Inflammatory macrophage treated with lipopolysaccharide for 4 hours (primary cell): ENCODE measurements at places on chromosomes 11 and 22.

GRCh38 chr22:23237841-23238240, 57.5 kb downstream of the BCR start:
- DNase-seq, result no peak

- DNase-seq, result no peak
These were observed 427.9 kb downstream of the JRKL start for GRCh38 chr11:96817482-96818399.

DNA sequence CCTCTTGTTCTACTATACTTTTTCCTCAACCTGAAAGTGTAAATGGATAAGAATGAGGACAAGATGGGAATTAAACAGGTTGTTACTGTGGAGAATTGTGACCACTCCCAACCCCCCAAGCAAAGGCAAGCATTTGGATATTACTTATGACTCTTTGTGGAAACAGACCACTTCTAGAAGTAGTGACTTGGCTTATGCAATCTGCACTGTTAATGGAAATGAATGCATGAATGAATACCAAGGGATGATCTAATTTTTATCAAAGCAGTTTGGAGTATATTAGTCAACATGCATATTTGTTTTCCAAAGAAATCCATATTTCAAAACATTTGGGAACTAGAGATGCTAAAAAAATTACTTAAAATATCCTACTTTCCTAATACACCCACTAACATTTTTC, 35.3 kb downstream of the AMOTL1 start:
- DNase-seq, result no peak

- DNase-seq, result no peak
These were observed 539.5 kb downstream of the TBC1D22A start for GRCh38 chr22:47301820-47302475.

DNA sequence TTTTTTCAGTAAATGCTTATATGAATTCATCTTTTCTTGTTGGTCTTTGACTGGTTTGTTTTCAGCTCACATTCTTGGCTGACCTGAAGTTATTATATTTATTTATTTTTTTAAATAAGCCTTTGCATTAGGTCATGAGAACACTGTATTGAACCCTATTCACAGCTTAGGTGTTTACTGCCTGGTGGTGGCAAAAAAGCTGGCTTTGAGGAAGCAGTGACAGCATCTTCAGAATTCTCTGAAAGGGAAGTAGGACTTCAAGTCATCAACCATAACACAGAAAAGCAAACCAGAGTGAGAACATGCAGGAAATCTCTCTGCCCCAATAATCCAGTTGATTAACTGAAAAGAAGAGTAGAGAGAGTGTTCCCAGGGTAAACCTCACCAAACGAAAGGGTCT, 30.3 kb upstream of the MMP13 start:
- DNase-seq, result peak; percentile 14

GRCh38 chr11:47447906-47448305, 1.0 kb downstream of the RAPSN start:
- DNase-seq, result no peak

- DNase-seq, result peak; percentile 45
These were observed 579 bp downstream of the PICALM start for GRCh38 chr11:86068138-86068871.

DNA sequence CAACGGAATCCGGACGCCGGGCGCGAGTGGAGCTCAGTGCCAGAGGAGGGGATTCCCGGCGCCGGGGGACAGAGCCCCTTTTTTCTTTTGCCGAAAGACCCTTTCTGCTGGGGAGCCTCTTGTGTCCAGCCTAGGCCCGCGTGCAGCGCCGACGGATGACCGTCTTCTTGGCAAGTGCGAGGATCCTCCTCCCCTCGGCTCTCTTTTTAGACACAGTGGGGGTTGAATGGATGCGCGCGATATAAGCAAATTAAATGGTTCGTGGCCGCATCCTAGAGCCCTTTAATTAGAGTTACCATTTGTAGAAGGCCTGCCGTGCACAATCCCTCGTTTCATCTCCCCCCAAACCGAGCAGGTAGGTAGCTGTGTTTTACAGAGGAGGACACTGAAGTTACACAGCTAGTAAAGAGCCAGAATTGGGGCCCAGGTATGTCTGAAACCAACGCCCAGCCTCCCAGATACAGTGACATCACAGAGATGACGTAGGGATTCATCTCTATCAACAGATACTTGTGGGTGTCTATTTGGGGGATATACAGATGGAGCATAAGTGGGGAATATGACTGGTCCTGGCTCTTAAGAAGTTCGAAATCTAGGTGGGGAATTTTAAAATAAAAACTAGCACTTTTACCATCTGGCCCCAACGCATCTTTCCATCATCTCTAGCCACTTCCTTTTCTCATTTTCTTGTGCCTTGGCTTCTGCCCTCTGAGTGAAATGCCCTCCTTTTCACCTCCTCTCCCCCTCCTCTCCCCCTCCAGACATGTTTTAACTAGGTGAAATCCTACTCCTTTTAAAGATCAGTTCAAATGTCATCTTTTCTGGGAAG, 875 bp downstream of the TCP11L1 start:
- peak; percentile 7 for DNase-seq

DNA sequence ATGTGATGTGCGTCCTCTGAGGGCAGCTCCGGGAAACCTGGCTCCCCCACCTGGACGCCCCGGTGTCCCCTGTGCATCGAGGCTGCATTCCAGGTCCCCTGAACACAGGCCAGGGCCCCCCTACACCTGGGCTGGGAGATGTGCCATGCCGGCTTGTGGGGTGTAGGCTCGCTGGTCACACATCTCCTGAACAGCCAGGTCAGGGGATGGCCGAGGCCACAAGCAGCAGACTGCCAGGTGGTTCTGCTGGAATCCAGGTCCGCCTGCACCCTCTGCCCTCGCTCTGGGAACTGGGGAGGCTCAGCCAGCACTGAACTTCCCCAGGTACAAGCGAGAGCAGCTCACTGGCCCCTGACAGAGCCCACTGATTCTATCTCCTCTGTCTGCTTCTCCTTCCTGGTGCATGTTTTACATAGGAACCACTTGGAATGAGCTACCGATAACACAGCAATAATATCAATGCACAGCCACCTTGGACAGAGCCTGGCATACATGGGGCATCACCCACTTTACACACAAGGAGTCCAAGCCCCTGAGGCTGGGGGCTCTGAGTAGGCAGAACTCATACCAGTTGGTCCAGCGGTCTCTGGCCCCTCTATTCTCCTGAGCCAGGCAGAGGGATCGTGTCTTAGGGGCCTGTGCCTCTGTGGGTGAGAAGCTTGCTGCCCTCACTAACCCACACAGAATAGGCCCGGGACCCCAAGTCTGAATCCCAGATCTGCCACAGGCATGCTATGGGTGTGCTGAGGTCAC, 46.8 kb downstream of the TBX1 start:
- DNase-seq, result no peak

GRCh38 chr11:102553835-102554282, 23.3 kb upstream of the MMP7 start:
- DNase-seq, result no peak

GRCh38 chr22:41579997-41580355, 9.7 kb downstream of the PMM1 start:
- DNase-seq, result no peak

- no peak for DNase-seq
These were observed 6.5 kb upstream of the ELFN2 start for GRCh38 chr22:37433786-37434185.

DNA sequence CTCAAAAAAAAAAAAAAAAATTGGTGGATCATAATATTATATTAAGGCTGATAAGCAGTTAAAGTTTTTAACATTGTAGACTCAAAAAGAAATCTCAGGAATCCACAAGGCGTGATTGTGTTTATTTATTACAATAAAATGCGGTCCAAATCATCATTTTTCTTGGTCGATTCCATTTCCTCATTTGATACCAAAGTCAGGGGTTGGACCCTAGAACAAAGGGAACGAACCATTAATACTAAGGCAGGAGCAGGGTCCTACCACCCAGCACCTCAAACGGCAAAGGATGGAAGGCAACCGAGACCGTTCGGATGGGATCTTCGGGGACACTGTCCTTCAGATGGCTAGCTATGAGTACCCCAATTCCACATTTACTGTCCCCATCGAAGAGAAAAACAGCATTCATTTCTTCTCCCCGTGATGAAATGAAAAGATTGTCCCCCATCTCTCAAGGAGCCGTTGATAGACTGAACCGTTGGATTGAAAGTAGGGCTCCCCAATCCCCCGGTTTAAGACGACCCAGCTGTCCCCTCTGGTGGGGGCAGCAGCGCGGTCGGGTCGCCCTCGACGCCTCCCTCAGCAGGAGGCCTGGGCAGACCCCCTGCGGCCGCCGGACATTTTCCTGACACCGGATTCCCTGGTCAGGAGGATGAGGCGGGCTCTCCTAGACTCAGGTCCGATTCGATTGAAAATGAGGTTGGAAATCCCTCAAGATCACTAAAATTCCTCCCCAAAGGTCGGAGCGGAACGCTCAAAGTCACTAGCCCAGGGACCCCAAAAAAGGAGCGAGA, 607 bp downstream of the DMC1 start:
- DNase-seq, result no peak

DNA sequence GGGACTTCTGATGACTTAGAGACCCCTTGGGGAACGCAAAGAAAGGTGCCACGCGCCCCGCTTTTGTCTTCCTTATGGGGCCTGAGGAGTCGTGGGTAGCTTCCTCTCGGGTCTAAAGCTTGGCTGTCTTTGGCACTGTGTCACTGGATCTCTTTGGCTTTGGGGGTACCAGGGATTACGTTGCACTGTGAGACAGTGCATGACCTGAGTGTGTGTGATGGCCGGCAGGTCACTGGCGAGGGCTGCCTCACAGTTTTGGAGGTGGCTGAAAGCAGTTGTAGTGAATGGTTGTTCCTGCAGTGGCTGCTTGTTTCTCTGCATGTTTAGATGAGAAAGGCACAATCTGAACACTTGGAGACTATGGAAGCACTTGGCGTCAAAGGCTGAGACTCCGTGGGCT, 5.8 kb upstream of the ARSA start:
- DNase-seq, result no peak

DNA sequence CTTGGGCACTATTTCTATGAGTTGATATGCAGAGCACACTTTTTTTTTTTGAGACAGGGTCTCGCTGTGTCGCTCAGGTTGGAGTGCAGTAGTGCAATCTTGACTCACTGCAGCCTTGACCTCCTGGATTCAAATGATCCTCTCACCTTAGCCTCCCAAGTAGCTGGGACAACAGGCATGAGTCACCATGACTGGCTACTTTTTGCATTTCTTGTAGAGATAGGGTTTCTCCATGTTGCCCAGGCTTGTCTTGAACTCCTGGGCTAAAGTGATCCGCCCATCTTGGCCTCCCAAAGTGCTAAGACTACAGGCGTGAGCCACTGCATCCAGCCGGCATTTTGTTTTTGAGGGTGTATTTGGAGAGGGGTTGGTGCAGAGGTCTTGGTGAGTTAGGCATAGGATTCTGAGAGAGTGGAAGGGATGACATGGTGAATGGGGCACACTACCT, 29.9 kb upstream of the MTCH2 start:
- no peak for DNase-seq

GRCh38 chr22:42549331-42550060, 4.3 kb upstream of the SERHL2 start:
- DNase-seq, result no peak

- no peak for DNase-seq
These were observed 1070.1 kb downstream of the BRD1 start for GRCh38 chr22:48757581-48757980.

- DNase-seq, result no peak
These were observed 353.7 kb downstream of the MIAT start for GRCh38 chr22:27011133-27011532.

- DNase-seq, result no peak
These were observed 114.2 kb upstream of the IGLL5 start for GRCh38 chr22:22773427-22773826.

GRCh38 chr11:42234451-42234951, 775.0 kb upstream of the LRRC4C start:
- DNase-seq, result no peak

GRCh38 chr11:112364962-112365481, 104.4 kb upstream of the PLET1 start:
- no peak for DNase-seq

- no peak for DNase-seq
These were observed 1.4 kb upstream of the MOB2 start for GRCh38 chr11:1487851-1488574.
